ENCODE measurements at places on chromosomes 11 and 22.

DNA sequence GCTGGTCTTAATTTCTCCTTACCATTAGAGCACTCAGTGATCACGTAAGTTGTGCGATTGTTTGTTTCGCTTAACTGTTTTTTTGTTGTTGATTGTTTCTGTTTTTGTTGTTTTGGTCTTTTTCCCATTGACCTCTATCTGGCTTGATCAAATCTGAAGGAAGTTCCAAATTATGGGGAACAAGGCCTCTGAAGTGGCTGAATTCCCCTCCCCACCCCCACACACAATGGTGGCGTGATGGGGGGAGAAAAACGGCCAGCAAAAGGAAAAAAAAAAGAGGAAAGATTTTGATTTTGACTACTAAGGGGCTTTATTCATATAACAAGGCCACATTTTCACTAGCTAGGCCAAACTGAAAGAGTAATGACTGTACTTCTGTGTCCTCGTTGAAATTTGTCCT, 53.6 kb downstream of the OSBPL5 start:
- no peak for DNase-seq

- DNase-seq, result no peak
Measured at GRCh38 chr11:122879785-122880184, 2.8 kb upstream of the JHY start.

DNA sequence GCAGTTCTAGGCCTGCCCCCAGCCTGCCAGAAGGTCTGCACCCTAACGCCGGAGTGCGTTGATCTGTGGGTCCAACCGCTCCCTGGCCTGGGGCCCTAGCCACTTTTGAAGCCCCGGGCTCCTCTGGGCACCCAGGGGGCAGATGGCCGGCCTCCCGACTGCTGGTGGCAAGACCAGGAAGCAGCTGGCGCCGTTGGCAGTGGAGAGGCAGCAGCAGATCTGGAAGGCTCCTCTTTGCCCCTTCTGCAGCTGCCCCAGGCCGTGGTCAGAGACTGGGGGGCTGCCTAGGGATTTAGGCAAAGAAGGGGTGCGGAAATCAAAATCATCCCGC, 445 bp upstream of the VWCE start:
- no peak for DNase-seq

GRCh38 chr11:1102221-1102971, 27.7 kb downstream of the MUC2 start:
- no peak for DNase-seq

GRCh38 chr11:62545437-62546243, 966 bp downstream of the AHNAK start:
- DNase-seq, result peak; percentile 67

DNA sequence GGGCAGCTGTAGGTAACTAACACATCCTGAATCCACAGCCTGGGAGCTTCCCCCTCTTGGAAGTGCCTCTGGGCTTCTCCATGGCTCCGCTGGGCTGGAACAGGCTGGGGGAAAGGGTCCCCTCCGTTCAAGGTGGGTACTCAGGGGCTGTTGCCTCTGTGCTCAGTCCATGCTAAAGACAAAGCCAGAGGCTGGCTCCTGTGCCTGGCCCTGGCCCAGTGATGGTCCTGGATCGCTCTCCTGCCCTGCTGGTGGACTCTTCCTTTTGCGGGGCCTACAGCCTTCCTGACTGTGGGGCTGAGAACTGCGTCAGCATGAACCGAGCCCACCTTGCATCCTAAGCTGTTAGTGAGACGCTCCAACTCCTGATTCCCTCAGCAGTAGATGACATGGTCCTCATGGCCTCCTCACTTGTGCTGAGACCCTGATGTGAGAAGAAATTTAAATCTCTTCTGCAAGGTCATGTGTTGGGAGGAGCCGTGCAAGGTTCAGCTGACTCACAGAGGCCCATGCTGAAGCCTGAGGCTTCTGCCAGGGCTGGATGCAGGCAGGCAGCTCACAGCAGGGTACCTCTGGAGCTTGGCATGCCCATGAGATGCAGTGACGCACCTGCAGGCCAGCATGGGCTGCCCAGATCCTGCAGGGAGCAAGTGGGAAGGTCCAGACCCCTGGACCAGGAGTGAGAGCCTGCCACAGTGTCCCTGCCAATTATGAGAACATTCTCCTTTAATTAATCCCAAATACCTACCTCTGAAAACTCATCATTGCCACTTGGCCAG, 1285.5 kb downstream of the TBC1D22A start:
- DNase-seq, result no peak

GRCh38 chr22:30181459-30182349, 64.9 kb downstream of the LIF start:
- no peak for DNase-seq

GRCh38 chr11:109173504-109173903, 248.5 kb upstream of the C11orf87 start:
- DNase-seq, result no peak

All from activated T-cell treated with anti-CD3 and anti-CD28 coated beads, Interleukin-2, amount 50 U/mL, for 72 hours (primary cell).